SW 1271 (cell line): ENCODE measurements at places on chromosomes 6 and 20.

DNA sequence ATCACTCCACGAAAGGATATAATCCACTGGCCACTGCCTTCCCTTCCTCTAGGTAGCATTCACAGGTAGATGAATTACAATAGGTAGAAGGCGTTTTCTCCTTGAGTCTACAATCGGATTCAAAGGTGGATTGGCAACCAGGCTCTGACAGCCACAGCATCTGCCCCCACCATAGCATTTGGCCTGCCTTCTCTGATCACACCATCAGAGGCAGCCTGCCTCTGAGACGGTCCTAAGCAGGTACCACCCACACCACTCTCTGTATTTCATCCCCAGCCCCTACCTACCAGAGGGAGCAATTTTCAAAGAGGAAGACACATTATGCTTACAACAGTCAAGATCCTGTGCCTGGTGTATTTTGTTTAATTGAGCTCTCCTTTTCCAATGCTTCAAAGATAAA lies 210.5 kb upstream of the SPTLC3 start:
- no peak for DNase-seq

DNA sequence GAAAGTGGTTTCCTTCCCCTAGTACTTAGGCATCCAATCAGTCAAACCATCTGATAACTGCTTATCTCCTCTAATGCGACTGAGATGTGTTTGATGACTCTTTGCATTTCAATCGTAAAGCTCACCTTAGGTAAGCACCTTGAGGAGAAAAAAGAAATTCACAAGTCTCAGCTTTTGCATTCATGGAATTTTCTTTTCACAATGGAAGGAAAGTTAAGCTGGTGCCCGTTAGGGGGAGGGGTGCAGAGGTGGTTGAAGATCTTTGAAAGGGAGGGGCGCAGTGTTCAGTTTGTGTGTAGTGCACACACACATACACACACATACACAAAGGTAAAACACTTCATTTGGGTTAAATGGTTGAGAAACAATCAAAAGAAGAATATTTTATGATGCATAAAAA lies 87.1 kb upstream of the SALL4 start:
- no peak for DNase-seq

DNA sequence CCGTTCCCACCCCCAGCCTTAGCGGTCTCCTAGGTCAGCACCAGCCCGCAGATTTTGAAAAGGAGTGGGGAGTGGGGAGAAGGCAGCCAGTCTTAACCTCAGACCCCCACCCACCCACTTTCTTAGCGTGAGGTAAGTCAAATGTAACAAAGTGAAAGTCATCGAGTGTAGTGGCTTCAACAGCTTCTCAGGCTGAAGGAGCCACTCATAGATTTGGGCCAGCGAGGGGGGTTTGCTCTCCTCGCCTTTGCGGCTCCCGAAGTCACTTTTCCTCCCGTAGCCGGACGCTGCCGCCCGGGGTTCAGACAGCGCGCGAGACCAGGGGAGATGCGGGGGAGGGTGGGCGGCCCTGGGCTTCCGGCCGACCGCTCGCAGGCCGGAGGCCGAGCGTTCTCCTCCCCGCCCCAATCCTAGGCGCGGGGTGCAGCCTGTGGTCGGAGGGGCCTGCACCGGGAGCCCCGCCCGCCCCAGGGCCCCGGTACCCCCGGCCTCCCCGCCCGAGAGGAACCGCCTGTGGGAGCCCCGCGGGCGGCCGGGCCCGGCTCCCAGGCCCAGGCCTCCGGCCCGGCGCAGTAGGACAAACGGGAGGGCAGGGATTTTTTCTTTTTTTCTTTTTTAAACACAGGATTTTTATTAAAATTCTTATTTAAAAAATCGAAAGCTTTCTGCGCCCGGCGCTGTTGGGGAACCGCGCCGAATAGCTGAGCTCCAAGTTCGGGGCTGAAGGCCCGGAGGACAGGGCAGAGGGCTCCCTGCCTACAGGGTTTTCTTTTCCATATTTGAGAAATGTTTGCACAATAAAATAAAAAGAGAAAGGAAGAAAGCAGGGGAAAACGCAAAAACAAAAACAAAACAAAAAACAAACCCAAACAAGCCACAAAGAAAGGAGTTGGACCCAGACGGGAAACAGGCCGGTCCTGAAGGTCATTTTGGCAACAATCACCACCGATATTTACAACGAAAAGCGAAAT lies 3.2 kb downstream of the NKX2-2 start:
- DNase-seq, result no peak

DNA sequence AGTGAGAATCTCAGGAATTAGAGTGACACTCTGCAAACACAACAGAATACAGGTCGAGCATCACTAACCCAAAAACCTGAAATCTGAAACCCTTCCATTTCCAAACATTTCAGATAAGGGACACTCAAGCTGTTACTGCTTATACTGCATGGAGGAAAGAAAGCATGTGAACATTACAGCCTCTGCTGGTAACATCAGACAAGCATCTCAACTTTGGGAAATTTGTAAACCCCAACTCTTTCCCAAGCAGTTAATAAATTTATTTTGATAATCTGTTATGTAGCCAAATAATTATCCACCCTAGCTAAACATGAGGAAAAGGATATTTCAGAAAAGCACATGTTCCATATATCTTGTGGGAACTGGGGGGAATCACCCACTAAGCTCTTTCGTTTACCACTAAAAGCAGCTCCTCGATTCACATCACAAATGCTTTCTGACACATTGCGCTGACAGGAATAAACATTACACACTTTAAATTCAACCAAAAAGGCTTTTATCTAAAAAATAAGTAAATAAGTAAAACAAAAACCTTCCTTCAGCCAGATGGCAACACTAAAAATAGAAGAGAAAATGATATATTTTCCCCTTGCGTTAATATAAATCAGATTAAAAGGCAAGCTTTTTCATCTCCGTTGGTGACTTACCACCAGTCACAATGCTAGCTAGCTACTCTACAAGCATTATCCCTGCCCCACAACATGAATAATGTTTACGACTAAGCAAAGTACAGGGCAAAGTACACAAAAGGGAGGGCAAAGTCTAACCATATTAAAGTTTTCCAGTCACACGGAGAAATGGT lies 120.8 kb downstream of the MAP7 start:
- DNase-seq, result no peak

GRCh38 chr6:117074672-117075071 lies 190.7 kb upstream of the VGLL2 start:
- no peak for DNase-seq

- no peak for DNase-seq
Measured at GRCh38 chr20:21862956-21863355, 157.5 kb downstream of the PAX1 start.

- DNase-seq, result no peak
Measured at GRCh38 chr6:45667300-45667699, 289.6 kb upstream of the SUPT3H start.

DNA sequence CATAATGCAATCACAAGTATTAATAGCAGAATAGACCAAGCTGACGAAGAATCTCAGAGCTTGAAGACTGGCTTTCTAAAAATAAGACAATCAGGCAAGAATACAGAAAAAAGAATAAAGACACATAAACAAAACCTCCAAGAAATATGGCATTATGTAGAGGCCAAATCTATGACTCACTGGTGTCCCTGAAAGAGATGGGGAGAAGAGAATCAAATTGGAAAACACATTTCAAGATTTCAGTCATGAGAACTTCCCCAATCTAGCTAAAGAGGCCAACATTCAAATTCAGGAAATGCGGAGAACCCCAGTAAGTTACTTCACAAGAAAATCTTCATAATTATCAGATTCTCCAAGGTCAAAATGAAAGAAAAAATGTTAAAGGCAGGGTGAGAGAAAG lies 69.0 kb upstream of the PDE7B start:
- DNase-seq, result no peak

GRCh38 chr6:111984081-111984480 lies 69.8 kb upstream of the CCN6 start:
- DNase-seq, result no peak

GRCh38 chr6:12309070-12309469 lies 18.9 kb downstream of the EDN1 start:
- no peak for DNase-seq

DNA sequence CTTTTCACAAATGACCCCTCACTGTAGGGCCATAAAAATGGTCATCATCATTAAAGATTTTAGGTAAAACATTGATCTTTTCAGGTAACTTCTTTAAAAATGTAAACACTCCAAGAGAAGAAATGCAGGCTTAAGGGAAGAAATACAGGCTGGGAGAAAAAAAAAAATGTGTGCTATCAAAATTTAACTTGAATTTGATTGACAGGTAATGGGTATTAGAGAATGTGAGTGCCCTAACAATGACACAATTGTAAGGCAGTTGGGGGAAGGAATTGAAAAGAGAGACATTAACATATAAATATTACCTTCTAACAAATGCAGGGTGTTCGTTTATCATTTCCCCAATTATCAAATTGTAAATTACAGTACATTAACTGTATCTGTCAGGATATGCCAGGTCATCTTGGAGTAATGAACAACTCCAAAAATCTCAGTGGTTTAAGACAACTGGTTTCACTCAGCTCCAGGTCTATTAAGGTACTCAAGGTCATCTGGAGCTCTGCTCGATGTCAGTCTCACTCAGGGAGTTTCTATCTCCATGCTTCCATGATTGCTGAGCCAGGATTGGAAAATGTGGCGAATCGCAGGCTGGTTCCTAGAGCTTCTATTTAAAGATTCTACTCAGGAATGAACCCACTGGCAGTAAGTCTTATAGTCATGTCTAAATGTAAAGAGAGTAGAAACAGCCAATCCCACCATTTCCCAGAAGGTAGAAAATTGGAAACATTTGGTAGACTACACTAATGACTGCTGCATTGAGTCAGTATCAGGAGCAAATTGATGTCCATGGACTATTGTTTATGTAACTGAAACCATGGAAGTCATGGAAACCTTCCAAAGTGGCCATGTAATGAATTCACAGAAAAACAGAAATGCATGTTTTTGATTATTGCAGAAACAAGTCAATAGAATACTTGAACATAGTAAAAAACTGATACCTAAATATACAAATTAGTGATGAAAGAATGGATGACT lies 55.6 kb downstream of the FRK start:
- DNase-seq, result no peak

DNA sequence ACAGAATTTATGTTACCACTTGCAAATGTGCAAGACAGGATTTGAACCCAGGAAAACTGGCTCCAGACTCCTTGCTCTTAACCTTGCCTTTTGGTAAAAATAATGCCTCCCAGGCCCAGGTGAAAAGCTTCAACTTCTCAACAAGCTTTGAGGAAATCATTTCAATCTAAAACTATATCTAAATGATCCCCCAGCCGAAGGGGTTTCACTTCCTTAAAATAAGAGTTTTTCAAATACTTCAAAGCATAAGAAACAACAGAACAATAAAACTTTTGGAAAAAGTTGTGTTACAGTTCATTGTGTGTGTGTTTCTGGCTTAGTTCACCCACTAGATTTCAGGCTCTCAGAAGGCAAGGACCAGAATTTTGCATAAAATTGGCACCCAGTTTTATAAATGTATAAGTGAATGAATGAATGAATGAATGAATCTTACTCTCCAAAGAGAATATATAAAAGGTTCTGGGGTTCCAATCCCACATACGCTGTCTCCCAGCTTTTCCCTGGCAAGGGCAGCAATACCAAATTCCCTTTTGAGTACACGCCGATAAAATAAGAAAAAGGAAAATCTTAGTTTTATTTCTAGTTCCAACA lies 5.4 kb downstream of the OR2H2 start:
- DNase-seq, result no peak

DNA sequence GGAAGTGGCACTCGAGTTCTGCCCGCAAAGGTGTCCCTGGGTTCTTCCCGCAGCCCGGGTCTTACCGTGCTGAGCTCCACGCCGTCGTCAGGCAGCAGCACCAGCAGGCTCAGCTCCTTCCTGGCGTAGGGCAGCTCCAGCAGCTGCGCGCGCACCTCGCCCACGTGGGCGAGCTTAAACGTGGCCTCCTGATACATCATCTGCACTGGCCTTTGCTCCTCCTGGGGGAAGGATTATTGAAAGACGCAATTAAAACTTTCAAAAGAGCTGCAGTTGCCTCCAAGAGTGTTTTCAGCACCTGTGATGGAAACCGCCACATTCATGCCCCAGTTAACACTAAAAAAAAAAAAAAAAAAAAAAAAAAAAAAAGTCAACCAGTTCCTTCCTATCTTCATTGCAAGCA lies 11.3 kb downstream of the SERPINB9 start:
- DNase-seq, result no peak

DNA sequence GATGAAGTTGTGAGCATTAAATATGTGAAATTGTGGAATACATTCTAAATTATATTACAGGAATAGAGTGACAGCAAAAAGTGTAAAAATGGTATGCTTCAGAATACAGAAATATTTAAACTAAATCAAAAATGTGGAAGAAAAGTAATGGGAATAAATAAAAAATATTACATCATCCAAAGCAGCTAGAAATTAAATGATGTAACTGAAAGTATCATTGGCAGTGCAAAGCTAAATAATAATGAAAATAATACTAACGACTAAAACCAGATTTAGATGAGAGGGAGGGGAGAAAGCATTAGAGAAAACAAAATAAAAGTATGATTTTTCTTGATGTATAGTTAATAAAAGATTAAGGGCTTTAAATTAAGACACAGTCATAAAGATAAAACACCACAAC lies 1104.0 kb downstream of the EPHA7 start:
- DNase-seq, result no peak

DNA sequence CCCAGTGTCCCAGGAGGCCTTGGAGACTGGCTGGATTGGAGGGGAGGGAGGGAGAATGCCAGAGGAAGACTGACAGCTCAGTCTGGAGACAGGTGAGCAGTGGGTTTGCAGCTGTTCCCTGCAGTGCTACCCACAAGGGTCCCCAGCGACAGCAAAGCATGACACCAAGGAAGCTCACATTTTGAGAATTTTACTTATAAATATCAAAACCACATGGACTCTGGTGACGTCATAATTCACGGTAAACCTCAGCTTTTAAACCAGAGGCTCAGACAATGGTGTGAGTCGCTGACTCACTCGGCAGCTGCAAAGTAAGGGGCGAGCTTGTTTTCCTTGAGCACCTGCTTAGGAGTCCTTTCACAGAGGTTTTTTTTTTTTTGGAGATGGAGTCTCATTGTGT lies 65.2 kb downstream of the THBS2 start:
- DNase-seq, result no peak

DNA sequence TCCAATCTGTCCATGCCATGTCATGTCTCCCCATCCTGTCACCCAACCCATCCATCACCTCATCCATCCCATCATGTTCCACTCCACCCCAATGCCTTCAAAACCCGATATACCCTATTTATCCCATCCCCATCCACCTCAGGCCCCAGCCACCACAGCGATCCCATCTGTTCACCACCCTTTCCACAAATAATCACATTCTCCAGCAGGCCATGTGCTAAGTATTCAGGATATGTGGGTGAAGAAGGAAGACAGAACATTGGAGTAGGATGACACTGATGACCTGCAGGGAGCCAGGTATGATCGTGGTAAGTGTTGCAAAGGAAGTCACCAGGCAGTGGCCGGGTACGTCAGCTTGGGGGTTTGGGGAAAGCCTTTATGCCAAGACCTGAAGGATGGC lies 48.8 kb downstream of the NPEPL1 start:
- DNase-seq, result no peak

GRCh38 chr6:37052027-37052628 lies 46.7 kb downstream of the FGD2 start:
- DNase-seq, result no peak
